ENCODE measurements at places on chromosomes 13 and 19.

- no peak for DNase-seq
These were observed 21.3 kb downstream of the DNAJC3 start for GRCh38 chr13:95698047-95698749.

- no peak for DNase-seq
These were observed 150.1 kb downstream of the SHISA2 start for GRCh38 chr13:25901460-25902376.

DNA sequence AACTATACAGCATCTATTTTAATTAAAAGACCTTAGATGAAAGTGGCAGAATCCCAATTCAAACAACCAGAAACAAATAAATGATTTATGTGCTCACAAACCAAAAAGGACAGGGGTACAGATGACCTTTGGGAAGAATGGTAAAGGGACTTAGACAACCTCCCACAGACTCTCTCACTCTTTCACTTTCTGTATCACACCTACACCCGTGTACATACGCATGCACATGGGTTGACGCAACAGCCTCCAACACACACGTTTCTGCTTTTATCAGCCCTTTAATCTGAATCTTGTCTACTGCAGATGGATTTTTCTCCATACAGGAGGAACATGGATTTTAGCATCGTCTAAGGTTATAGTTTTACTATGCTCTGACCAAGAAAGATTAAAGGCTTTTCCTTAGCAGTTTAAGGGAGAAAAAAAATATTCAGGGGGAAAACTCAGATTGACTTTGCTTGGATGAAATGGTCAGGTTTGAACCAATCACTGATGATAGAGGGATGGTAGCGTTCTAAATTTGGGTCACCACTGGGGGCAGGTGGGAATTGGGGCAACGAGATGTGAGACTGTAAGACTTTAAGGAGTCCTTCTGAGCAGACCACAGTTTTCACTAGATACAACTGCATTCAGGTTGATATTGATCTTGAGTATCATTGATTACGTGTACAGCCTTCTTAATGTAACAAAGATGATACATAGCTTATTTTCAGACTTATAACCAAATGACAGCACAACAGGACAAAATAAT, 166.1 kb downstream of the ITGBL1 start:
- DNase-seq, result no peak

GRCh38 chr13:81051873-81052272, 710.9 kb upstream of the SPRY2 start:
- DNase-seq, result no peak

- DNase-seq, result no peak
These were observed 581.6 kb upstream of the SGCG start for GRCh38 chr13:22599156-22599555.

DNA sequence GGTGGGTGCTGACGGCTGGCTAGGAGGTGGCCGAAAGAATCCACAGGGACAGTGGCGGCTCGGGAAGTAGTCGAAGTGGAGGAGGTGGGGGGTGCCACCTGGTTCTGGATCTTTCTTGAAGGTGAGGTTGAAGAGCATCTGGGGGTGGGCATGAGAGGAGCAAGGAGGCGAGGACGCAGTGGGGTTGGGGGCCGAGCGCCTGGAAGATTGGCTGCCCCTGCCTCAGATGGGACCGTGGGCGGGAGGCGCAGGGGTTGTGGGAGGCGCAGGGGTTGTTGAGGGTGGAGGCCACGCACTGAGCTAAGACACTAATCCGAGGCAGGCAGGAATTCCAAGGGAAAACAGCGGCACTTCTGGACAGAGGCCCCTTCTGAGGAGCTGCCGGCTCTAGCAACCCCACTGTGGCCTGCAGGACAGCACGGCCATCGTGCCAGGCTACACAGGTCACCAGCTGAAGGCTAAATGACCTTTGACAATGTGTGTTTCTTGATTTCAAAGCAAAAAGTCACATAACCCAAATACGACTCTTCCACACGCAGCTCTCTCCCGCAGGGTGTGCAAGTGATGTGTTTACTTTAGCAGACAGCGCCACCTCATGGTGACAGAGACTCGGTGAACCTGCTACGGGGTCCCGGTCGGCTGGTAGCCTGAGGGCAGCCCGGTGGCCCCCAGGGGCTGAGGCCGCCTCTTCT, 44.1 kb upstream of the RANBP3 start:
- DNase-seq, result peak; percentile 53

DNA sequence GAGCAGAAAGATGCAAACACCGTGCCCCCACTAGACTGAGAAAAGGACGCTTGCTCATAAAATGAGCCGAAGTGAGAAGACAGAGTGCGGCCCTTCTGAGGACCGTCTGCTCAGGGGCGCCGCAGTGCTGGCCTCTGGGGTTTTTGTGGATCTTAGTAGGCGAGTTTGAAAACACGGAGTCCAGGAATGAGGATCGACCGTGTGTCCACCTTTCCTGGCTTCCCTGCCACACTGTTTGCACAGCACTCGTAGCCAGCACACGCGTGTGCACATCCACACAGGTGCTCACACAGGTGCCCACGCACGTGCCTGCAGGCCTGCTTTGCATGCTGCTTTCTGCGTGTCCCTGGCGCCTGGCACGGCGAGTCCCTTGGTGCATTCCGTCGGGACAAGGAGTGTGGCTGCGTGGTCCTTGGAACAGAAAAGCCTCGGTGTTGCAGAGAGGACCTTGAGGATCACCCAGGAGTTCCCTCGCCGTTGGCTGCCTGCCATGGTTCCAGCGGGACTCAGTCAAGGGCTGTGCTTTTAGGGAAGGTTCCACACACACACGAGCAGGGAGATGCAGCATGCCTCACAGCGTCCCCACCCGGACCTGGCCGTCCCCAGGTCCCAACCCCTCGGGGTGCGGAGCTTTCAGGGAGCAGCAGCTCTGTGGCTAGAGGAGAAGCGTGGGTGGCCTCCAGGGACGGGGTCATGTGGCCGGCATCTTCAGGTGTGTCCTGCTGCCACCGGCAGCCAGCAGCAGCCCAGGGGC, 10.1 kb upstream of the ZNF554 start:
- DNase-seq, result no peak

DNA sequence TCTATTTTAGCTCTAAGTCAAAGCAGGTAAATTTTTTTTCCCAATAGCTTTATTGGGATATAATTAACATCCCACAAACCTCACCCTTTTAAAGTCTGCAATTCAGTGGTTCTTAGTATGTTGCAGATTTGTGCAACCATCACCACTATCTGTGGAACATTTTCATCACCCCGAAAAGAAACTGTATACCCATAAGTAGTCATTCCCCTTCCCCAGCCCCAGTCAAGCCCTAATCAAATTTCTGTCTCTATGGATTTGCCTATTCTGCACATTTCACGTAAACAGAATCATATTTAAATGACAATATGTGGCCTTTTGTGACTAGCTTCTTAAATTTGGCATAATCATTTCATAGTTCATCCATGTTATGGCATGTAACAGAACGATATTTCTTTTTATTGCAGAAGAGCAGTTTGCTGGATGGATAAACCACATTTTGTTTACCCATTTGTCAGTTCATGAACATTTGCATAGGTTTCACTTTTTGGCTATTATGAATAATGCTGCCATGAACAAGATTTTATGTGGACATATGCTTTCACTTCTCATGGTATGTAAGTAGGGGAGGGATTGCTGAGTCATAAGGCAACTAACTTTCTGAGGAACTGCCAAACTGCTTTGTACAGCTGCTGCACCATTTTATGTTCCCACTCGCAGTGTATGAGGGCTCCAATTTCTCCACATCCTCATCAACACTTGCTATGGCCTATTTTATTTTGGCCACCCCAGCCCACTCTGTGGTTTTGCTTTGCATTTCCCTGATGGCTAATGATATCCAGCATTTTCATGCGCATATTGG, 10.9 kb downstream of the SLC46A3 start:
- DNase-seq, result no peak

- no peak for DNase-seq
These were observed 1008.0 kb downstream of the PCDH9 start for GRCh38 chr13:66222127-66222526.

DNA sequence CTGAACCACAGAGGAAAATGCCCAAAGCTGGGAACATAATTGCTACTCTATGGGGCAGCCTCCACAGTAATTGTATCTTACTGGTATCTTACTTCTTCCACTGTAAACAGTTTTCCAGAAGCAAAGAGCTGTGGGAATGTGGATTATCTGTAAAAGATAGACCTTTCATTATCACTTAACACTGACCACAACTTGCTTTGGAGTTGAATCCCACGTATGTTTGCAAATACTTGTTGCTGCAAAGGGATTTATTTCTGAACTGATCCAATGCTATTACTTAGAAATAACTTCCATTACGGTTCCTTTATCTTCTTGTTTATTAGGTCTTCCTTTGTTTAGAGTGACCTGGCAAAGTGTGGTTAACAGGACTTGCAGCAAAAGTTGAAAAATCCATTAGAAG, 218.1 kb downstream of the KCTD12 start:
- no peak for DNase-seq

GRCh38 chr13:109496216-109496615, 290.2 kb downstream of the IRS2 start:
- no peak for DNase-seq

DNA sequence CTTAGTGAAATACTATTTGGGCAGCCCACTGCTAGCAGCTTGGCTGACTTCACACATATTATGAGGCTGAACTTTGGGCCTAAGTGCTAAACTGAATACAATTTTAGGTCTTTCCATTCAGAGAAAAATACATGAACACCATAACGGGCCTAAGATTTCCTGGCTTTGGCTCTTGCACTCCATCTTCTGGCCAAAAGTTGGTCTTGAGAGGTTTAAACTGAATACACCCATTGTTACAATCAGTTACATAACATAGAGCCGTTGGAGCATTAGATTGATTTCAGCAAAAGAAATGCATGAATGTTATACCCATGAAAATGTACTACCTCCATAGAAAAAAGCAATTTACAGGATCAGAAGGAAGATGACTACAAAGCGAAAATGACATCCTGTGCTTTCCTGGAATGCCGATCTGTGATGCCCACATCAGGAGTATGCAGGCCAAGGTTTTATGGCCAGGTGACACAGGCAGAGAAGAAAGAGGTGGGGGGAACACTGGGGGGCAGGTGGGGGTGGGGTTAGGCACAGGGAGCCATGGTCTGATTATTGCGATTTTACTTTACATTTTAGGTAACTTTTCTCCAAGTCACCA, 11.1 kb upstream of the SHISA2 start:
- DNase-seq, result no peak

DNA sequence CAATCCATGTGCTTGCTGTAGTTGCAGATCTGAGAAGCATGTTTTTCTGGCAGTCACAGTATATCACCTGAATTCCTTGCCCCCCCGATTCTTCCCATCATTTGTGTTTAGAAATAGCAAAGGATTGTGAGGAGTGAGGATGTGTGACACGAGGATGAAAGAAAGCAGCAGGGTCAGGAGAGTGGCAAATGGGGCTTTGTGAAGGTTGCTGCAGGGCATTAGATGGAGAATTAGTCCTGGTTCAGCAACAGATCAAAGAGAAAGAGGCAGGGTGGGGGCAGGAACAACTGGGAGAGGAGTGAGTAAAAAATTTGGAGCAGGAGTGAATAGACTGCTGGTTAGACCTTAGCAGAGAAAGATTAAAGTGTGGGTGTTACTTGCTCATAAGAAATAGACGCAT, 47.7 kb upstream of the TNFSF11 start:
- DNase-seq, result no peak

- no peak for DNase-seq
These were observed 437 bp downstream of the SMARCA4 start for GRCh38 chr19:10961073-10961860.

GRCh38 chr19:44785271-44785670, 7.6 kb downstream of the CBLC start:
- DNase-seq, result no peak

DNA sequence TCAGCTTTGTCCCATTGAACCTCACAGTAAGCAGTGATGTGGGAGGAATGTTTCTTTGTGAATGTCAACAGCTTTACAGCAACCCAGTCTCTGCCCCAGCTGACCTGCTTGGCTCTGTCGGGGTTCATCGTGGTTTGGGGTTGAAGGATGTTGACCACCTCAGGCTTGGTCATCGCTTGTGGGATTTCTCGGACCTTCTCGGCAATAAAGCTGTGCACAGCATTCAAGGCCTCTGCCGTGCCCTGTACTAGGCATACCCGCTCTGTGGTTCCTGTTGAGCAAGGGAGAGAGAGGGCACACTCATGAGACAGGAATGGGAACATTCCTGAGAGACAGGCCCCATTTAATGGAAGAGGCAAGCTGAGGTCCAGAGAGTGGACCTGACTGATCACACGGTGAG, 20.0 kb downstream of the NOVA2 start:
- no peak for DNase-seq

DNA sequence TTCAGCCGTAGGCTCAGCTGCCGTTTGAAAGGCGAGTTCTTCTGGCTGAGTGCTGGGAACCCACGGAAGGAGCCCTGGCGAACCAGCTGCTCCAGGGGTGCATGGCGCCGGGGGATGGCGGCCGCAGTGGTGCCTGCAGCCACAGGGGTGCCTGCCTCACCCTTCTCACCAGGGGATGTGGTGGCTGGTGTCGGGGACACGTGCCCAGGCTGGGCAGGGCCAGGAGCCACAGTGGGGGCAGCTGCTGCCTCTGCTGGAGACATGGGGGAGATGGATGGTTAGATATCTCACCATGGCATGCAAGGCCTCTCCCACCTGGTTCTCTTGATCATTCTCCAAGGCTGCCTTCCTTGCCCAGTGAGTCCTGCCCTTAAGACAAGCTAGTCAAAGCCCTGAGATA, 17.1 kb downstream of the NUMBL start:
- DNase-seq, result no peak

- DNase-seq, result no peak
These were observed 20.6 kb downstream of the PCDH8 start for GRCh38 chr13:52827839-52828238.

- no peak for DNase-seq
These were observed 1597.1 kb upstream of the MIR17HG start for GRCh38 chr13:89750371-89750770.

DNA sequence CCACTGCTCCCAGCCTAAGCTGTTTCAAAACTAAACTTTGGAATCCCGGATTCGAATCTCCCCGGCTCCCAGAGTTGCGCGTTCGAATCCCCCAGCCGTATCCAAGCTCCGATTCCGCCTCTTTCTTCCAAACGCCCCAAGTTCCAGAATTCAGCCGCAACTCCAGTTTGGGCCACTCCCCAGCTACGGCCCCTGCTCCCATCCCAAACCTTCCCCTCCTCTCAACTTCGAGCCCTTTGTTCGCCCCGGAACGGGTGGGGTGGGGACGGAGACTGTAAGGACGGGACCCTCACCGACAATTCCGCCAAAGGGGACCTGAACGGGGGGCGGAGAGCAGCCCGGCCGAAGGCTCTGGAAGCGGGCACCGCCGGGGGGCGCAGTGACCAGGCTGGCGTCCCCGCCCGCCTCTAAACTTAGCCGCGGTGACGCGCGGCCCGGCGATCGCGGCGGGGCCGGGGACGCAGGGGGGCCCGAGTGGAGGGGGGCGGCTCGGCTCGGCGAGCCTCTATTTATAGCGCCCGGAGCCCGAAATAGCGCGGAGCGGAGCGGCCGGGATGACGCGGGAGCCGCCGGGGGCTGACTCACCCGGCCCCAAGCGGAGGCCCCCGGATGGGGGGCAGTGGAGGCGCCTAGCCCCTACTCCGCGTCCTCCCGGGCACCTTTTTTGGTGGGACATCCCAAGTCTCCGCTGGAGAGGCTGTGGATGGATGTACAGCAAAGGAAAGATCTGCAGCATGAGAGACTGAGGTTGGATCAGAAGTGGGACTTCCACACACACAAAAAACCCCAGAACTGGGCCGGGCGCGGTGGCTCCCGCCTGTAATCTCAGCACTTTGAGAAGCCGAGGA, 4.9 kb upstream of the ERCC1 start:
- DNase-seq, result no peak

- no peak for DNase-seq
These were observed 189.2 kb downstream of the URI1 start for GRCh38 chr19:30131246-30131645.

GRCh38 chr19:39492225-39492624, 6.5 kb upstream of the DLL3 start:
- DNase-seq, result no peak

Data from activated CD8-positive, alpha-beta memory T cell treated with anti-CD3 and anti-CD28 coated beads for 1 hour (primary cell).